ENCODE measurements at places on chromosomes 16 and 17.

- no peak for DNase-seq
These were observed 8.6 kb upstream of the GSG1L start for GRCh38 chr16:28072087-28072486.

- no peak for DNase-seq
These were observed 10.9 kb downstream of the RARA start for GRCh38 chr17:40319651-40320540.

- no peak for DNase-seq
These were observed 151.5 kb upstream of the ERCC4 start for GRCh38 chr16:13768471-13768870.

DNA sequence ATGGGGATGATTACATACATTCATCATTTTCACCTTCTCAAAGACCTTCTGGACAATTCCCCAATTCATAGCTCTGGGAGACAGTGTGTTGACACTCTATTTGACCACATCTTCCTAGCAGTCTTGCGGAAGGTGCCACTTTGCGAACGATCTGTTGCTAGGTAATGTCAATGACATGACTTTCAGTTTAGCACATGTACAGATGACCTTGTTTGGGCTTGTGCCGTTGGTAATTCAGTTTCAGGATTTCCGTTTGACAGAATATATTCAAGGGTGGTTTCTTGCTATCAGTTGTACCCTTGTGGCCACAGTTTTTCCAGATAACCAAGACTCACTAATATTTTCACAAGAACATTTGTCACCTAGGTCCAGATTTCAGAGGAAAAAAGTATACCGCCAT, 478.2 kb downstream of the WWOX start:
- no peak for DNase-seq

DNA sequence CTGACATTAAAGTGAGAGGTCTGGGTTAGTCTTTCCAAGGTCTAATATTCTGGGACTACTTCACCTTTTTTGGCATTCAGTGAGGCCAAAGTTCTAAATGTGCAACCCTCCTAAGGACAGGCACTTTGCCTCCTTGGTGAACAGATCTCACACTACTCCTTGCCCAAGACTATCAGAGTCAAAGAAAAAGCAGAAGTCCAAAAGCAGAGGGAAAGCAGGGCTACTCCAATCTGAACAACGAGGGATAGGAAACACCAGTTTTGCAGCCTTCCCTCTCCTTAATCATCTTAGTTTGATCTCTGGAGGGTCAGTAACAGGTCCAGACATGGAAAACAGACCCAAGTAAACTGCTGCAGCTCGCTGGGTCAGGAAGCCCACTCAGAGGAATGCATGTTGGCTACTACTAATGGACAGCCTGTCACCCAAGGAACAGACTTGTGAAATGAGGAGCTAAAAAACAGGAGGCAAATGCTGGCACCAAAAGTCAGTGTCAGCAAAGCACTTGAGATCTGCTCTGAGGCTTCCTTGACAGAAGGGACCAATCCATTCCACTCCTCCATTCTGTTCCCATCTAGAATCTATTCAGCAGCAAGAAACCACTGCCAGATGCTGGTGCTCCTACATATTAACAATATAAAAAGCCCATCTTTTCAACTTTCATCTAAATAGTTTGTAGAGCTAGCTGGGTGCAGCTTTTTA, 29.9 kb downstream of the DCUN1D3 start:
- no peak for DNase-seq

DNA sequence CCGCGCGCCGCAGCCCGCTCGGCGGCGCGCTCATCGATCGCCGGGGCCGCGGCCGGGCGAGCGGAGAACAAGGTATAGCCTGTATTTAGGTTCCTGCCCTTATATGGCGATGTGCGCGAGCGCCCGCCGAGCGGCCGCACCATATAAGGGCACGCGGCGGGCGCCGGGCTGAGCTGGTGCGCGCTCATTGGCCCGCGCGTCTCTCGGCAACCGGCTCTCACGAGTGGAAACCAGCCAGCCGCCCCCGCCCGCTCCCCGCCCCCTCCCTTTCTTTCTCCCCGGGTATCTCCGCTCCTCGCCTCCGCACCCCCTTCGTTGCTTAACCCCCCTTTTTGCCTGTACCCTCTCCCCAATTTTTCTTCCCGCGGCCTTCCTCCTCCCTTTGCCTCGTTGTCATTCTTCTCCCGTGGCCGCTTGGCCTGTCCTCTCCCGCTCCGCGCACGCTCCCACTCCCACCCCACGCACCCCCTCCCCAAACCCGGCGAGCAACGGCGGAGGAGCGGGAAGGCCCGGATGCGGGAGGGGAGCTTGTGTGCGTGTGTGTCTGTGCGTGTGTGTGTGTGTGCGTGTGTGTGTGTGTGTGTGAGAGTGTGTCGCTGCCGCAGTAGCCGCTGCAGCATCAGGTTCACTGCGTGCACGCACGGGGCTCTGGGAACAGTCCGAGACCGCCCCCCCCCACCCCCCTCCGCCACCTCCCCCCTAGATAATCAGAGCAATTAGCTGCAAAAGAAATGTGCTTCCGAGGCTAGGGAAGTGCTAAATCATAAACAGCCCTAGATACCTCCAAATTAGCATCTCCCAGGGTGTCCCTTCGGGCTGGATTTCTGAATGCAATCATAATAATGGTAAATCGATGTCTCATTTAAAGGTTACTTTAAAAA, 13.5 kb upstream of the CBX8 start:
- DNase-seq = peak; percentile 18

DNA sequence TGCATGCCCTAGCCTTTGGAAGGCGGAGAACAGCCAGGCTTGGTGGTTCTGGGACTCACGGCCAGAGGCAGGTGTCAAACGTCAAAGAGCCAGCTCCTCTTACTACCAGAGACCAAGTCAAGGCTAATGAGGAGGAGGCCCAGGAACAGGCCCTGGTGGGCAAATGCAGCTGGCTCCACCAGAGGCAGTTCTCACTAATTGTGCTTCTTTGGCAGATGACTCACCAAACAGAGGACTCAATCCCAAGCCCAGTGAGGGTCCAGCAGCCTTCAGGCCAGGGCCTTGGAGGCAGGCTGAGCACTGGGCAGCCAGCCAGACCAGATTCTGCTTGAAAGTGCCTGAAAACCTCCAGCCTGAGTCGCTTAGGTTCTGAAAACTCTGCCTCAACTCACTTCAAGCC, 336.5 kb upstream of the CDH5 start:
- DNase-seq = no peak

DNA sequence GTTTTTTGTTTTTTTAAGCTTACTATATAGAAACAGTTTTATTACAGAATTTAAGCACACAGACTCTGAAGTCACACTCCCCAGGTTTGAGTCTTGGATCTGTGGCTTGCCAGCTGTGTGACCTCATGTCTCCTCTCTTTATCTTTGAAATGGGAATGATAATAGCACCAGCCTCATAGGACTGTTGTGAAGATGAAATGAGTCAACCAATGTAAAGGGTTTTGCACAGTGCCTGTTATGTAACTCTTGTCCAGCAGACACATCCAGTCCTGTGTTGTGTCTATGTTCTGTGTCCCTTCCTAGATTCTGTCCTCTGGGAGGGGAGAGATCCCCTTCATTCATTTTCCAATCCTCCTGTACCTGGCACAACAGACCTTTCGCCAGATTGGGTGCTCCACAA, 3.1 kb upstream of the CPD start:
- no peak for DNase-seq

- DNase-seq = no peak
These were observed 7.1 kb downstream of the ECI1 start for GRCh38 chr16:2244301-2244700.

DNA sequence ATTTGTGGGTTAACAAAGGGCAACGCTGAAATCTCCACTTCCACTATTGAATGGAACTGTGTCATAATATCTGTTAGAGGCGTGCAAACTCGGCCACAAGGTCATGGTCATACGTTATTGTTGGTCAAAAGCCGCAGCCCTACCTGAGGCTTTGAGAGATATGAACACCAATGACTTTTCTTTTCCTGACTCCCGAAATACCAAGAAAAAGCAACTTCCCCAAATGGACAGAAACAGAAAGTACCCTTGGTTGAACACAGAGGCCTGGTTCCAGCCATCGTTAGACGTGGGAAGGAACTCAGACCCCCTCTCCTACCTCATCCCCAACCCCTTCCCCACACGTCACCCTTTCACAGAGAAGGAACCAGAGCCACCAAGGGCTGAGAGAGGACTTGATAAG, 1.4 kb upstream of the PIK3R5 start:
- DNase-seq = no peak

DNA sequence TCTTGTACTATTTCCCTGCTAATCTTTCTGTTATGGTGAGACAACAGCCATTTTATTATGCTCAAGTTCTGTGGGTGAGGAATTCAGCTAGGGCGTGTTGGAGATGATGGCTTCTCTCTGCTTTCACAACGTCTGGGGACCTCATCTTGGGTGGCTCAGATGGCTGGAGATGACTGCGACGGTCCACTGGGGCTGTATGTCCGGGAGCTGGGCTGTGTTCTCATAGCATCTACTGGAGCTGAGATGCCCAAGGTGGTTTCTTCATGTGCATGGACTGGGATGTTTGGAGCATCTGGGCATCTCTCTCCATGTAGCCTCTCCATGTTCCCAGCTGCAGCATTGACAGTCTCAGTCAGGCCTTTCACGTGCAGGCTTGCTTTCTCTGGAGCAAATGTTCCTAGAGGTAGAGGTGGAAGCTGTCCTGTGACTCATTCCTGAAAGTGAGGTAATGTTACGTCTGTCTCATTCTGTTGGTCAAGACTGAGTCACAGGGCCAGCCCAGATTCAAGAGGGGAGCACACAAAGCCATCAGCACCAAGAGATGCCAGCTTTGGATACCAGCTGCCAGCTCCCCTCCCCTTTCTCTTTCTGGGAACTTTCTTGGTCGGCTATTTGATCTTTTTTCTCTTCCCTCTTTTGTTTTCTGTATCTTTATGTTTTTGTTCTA, 96.2 kb downstream of the RAP1GAP2 start:
- DNase-seq = no peak

- DNase-seq = no peak
These were observed 729.7 kb upstream of the GOT2 start for GRCh38 chr16:59463776-59464175.

GRCh38 chr17:37737081-37737480, 7.8 kb downstream of the HNF1B start:
- no peak for DNase-seq

GRCh38 chr16:76676356-76676755, 399.2 kb downstream of the CNTNAP4 start:
- DNase-seq = no peak

DNA sequence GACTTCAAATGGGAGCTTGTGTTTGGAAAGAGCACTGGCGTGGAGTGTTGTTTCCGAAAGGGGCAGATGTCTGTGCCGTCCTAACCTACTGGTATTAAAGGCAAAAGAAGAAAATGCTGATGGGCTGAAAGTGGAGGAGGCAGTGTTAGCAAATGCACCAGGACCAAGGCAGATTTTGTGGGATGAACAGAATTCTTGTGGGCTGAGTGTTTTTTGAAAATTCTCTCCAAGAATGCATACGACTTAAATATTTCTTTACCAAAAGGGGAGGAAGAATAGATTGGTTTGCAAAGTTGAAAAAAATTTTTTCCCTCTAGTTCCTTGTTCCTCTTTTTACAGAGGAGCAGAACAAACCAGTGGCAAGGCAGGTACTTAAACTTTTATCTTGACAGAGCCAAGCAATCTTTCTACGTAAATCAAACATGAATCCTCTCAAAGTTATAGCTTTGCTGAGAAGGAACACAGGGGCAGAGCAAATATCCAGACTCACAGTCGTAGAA, 16.8 kb downstream of the MARCHF10 start:
- no peak for DNase-seq

DNA sequence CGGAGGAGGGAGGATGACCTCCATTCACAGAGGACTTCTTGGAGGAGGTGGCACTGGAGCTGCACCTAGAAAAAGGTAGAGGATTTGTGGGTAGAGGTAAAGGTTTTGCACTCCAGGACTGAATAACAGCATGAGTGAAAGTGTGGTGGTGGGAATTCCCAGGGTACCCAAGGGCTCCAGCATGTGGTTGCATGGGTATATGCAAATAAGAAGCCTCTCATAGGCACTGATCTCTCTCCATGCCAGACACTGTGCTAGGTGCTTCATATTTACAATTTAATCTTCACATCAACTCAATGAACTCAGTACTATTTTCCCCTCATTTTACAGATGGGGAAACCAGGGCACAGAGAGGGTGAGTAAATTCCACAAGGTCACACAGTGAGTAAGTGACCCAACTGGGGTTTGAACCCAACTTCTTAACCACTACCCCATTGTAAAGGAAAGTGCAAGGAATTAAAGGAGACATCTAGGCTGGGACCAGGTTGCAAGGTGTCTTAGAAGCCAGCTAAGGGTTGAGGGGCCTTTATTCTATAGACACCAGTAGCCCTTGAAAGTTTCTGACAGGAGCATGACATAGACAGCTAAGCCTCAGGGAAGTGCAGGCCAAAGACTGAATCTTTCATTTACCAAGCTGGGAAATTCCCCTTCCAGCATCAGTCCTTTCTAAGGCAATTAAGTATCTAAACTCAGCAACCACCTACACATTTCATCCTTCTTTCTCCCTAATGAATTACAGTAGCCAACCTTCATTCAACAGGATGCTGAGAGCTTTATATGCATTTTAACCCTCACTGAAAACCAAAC, 21.3 kb downstream of the SCNN1B start:
- DNase-seq = no peak

GRCh38 chr17:57256708-57257112, 387 bp downstream of the MSI2 start:
- DNase-seq = no peak

- no peak for DNase-seq
These were observed 2.6 kb downstream of the PARD6A start for GRCh38 chr16:67663151-67663876.

DNA sequence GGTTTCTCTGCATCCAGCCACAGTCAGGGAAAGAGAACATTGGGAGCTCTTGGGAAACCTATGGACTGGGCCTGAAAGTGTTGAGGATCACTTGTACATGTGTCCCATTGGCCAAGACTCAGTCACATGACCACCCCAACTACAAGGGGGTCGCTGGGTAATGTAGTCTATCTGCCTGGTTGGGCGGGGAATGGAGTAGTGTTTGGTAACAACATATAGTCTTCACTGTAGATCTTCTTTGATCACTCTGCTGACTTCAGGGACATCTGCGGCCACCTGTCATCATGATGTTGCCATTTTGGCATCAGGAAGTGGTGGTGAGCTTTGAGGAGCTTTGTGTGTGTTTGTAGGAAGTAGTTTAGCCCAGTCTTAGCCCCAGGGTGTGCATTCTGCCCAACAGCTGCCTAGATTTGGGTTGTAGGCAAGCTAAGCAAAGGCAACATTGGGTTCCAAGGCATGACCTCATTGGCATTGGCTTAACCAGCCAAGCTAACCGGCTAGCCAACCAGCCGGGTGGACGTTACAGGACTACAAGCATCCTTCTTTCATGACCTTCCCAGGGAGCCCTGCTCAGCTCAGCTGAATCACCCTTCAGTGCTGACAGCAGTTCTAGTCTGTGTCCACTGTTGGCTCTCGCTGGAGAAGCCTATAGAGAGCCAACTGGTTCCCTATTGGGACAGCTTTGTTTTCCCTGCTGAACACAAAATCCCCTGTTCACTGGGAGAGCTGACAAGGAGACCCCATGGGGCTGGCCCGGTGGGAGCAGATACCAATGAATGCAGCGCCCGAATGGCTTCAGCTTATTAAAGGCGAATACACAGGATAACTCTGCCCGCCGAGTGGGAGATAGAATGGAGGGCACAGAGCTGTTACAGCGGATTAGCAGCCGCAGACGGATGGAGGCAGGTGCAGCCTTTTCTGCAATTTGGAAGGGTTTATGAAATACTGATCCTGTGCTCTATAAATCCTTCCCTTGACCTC, 178.6 kb downstream of the NTN1 start:
- no peak for DNase-seq
